Stimulated activated CD8-positive, alpha-beta memory T cell treated with anti-CD3 and anti-CD28 coated beads, Interleukin-7, amount 100 ng/mL, for 1 hour (primary cell): ENCODE measurements at places on chromosomes 2 and 18.

DNA sequence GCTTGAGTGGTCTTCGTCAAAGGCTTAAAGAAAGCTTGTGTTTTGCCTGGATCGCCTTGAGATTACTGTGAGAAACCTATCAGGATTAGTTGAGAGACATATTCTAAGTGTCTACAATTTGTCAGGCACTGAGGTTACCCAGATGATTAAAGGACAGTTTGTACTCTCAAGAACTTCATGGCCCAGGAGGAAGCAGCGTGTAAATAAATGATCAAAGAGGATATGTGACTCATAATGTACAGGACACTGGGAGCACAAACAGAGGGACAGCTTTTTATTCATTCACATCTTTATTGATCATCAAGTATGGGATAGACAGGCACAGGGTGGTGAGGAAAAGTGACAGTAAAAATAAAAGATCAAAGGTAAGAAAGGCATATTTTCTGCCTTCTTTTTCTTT, 152.6 kb upstream of the FSHR start:
- DNase-seq, result no peak

GRCh38 chr2:74406035-74406434, 15.4 kb downstream of the C2orf81 start:
- no peak for DNase-seq

DNA sequence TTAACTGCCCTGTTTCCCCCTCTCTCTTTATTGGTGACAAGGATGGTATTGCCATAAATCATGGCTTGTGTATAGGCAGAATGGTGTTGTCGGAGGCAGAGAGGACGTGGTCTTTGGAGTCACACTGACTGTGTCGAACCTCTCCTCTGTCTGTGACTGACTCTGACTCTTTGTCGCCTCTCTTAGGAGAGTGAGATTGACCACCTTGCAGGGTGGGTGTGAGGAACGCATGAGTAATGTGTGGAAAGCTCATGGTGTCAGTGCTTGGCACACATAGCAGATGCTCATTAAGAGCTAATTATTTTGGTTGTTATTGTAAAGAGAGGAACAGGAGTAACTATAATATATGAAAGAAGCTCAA, 145.6 kb downstream of the TTC27 start:
- no peak for DNase-seq

GRCh38 chr2:107006836-107007235, 120.9 kb upstream of the ST6GAL2 start:
- DNase-seq, result no peak
